NCI-H1417 (cell line): ENCODE measurements at places on chromosomes 6 and 20.

- no peak for DNase-seq
Measured at GRCh38 chr6:7053125-7053774, 54.5 kb upstream of the RREB1 start.

DNA sequence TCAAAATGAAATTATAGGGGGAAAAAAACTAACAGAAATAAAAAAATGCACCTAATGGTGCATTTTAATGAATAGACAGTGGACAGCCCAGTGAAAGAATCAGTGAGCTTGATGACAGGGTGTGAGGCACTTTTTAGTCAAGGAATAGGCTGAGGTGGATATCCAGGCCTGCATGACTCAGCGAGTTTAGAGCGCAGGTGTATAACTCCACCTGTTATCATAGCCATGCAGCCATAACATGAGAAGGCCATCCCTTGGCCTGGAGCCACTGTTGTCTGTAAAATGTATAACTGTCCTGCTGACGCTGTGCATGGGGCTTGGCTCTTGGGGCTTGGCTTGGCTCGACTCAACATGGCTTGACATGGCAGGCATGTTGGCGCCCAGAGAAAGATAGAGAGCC, 331.5 kb upstream of the NOX3 start:
- no peak for DNase-seq

DNA sequence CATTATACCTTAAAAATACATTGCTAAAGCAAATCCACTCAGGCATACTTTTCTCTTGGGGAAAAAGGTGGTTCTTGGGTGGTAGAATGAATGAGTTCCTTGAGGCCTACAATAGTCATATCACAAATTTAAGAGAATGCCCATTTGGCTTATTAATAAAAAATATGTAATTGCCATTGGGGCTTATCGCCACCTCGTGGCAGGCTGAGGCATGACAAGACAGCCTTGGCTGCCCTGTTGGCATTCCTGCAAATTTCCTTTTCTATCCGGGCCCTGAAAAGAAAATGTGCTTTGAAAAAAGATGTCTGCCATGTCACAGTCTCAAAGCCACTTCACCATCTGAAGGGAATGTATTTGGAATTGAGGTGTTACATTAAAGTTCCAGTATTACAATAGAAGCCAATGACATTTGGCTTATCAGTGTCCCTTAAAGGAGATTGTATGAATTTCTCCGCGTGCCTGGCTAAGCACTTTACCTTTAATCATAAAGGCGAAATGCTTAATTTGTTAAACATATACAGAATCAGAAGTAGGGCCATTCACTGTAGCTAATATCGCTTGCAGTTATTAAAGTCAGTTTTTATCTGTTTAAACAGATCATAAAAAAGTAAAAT, 188.3 kb upstream of the ZFP64 start:
- peak; percentile 22 for DNase-seq

GRCh38 chr6:122222761-122223160, 176.7 kb upstream of the HSF2 start:
- no peak for DNase-seq

GRCh38 chr6:146389740-146390139, 153.9 kb upstream of the RAB32 start:
- no peak for DNase-seq

- no peak for DNase-seq
Measured at GRCh38 chr6:111828809-111829208, 44.4 kb downstream of the FYN start.
